NCI-H187 (cell line): ENCODE measurements at places on chromosomes 3 and 15.

GRCh38 chr3:49671291-49672288 lies 2.6 kb upstream of the APEH start:
- no peak for DNase-seq

- peak; percentile 23 for DNase-seq
Observed at GRCh38 chr3:39809181-39809994, at the start of gene MYRIP. MYRIP (plus strand) TSS chr3:39809609; CDS start chr3:39900817, 91,208 bp downstream.

DNA sequence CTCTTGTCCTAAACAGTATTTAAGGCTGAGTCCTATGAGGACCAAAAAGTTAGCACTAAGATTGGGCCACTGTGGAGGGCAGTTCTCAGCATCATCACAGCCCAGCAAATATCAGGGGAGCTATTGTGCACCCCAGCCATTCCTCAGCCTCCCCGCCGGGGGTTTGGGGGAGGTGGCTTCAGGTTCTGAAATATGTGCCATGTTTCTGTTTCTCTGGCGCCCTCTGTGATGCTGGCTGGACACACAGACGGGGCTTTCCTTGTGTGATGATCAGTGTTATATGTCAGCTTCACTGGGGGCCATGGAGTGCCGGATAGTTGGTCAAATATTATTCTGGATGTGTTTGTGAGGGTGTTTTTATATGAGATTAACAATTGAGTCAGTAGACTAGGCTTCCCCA lies 106.8 kb downstream of the GABRG3 start:
- DNase-seq, result no peak

- peak; percentile 47 for DNase-seq
Observed at GRCh38 chr15:101641129-101641764, 10.9 kb downstream of the TM2D3 start.

DNA sequence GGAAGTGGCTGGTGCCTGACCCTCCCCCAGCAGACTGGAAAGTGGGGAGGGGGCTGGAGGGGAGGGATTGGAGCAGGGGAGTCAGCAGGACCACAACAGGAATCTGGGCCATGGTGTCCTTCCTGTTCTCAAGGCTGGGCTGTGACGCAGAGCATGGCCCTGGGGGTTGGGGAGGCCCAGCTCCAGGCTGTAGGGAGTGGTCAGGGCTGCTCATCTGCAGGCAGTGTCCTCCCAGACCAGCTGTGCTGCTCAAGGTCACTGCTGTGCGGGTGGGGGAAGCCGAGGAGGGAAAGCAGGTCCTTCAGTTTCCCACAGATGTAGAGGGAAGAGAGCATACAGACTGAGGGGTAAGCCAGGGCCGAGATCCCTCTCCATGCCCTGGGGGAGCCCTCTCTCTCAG lies 40.7 kb downstream of the CYP11A1 start:
- no peak for DNase-seq

DNA sequence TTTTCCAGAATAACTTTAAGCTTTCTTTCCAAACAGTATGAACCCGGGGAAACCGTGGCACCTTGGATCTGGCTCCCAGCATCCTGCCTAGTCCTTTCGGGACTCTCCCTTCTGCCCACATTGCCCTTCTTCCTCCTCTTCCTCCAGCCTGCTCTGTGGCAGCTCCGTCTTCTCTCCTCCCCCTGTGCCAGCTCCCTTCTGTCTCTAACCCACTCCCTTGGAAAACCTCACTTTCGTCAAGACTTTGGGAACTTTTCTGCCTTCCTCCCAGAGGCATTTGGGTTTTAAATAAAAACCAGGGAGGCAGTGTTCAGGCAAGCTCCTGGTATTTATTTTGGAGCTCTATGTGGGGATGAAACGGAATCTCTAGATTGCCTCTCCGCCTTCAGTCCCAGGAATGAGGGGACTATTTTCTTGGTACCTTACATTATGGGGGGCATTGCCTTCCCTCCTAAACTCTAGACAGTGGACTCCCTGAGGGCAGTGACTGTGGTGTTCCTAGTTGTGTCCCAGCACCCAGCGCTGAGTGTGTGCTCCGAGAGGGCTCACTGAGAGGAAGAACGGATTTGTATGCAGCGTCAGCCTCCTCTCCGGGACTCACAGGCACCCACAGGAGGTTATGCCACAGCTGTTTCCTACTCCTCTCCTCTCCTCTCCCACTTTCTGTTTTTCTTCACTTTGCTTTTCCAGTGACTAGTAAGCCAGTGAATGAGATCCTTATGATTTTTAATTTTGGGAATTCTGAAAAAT lies 105.4 kb upstream of the MRPS22 start:
- no peak for DNase-seq

DNA sequence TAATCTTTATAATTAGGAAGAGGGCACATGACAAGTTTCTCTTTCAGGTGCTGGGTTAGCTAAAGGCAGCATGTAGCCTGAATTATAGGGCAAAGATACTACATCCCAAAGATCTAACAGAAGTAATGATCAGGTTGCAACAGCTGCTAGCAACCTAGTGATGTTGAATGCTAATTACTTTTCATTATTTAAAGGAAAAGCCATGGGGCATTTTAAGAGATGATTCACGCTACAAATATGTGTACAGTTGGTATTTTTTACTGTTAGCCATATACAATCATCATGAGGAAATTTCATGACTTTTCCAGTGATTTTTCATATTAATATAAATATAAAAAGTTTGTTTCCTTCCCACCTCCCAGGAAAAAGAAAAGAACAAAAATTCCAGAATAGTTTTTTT lies 43.0 kb downstream of the NEK10 start:
- no peak for DNase-seq

DNA sequence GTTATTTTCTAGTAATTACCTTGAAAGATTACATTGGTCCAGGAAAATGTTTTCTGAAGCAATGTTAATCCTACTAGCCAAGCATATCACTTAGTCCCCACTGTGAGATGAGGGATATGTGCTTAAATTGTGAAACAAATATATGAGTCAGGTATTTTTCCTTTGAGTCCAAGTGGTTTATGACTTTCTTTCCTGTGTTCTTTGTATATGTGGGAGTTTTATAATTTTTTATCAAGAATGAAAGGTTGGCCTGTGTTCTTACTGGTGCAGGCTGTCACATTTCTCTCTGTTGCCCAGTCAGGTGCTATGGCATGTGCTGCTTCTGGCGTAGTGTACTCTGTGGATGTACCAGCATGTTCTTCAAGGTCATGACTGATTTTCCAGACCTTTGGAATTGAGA lies 147.4 kb downstream of the CMSS1 start:
- no peak for DNase-seq

DNA sequence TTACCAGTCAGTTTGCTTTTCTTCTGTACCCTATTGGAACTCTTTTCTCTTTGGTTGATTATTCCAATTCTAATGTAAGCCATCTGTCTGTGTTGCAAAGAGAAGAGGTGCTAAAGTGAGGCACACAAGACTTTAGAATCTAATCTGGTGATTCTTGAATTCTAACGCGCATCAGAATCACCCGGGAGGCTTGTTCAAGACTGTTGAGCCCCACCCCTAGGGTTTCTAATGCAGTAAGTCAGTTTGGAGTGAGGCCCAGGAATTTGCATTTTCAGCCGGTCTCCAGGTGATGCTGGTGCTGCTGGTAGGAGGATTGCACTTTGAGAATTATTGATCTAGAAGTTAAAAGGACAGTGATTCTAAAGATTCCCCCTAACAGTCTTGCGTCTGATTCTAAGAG lies 185.3 kb upstream of the CHRM5 start:
- no peak for DNase-seq
